RWPE1 (cell line): ENCODE measurements at places on chromosomes 3 and 15.

DNA sequence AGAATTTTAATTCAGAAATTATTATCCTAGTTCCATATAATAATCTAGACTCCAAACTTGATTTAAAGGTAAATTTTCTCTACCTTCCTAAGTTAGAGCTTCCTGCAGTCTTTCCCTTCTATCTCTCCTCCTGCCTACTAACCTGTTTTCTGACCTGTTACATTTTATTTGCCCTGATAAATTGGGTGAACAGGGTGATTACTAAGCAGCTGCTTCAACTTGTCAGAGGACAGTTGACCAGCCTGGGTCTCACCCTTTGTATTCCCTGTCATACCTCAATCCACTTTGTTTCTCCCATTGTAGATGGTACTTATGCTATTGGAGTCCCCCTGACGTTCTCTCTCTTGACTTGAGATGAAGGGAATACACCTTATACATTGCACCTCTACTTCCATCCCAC, 28.4 kb upstream of the MYRIP start:
- no peak for DNase-seq

GRCh38 chr15:46413799-46414198, 779.0 kb downstream of the SQOR start:
- no peak for DNase-seq

GRCh38 chr3:153171918-153172317, 9.9 kb downstream of the RAP2B start:
- no peak for DNase-seq

GRCh38 chr3:179473565-179473964, 22.3 kb upstream of the GNB4 start:
- no peak for DNase-seq

GRCh38 chr15:23564821-23565394, 566 bp upstream of the MKRN3 start:
- no peak for DNase-seq

DNA sequence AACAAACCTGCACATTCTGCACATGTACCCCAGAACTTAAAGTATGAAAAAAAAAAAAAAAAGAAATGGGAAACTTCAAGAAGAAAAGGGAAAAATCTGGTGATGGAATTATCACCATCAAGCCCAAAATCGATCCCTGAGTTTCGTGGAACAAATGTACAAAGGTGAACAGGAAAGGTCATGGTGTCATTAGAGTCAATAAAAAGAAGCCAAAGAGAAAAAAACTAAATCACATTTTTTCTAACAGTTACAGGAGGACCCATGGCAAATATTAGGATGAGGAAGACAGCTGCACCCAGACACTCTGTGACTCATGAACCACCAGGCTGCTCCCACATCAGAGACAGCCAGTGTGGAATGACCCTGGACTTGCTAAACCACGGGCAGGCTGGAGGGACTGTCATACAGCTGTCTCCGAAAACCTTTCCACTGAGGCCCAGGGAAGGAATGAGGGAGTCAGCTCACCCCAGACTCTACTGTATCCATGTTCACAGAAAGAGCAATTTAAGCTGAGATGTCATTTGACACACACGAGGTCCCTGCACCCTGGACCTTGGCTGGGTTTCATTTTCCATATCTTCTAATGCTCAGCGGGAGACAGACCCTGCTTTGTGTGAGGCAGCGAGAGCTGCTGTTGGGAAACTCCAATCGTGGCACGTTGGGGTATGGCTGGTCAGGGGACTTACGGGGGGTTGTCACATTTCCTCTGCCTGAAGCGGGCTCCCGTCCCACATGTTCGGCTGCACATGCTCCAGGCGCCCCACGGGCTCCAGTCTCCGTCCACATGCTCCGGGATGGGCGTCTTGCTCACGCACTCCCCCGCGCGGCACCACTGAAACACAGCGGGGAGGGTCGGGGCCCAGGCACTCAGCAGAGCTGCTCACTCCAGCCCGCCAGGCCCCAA, 210.2 kb downstream of the ADAMTS17 start:
- DNase-seq: no peak

- DNase-seq: no peak
These were observed 81.5 kb upstream of the PRICKLE2 start for GRCh38 chr3:64306745-64307144.

GRCh38 chr3:33915796-33916546, 117.5 kb downstream of the PDCD6IP start:
- peak; percentile 13 for DNase-seq

GRCh38 chr3:100150473-100150872, 36.2 kb upstream of the FILIP1L start:
- DNase-seq: no peak

DNA sequence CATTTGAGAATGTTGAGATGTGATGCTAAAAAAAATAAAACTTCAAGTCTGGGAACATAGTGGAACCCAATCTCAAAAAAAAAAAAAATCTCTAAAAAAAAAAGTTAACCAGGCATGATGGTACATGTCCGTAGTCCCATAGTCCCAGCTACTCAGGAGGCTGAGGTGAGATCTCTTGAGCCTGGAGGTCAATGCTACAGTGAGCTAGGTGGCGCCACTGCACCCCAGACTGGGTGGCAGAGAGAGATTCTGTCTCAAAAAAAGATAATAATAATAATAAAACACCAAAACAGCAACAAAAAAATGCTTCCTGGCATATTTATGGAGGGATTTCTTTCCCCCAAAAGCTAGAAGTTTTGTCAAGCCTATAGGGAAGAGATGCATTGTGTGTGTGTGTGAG, 361.6 kb downstream of the ROBO1 start:
- no peak for DNase-seq

DNA sequence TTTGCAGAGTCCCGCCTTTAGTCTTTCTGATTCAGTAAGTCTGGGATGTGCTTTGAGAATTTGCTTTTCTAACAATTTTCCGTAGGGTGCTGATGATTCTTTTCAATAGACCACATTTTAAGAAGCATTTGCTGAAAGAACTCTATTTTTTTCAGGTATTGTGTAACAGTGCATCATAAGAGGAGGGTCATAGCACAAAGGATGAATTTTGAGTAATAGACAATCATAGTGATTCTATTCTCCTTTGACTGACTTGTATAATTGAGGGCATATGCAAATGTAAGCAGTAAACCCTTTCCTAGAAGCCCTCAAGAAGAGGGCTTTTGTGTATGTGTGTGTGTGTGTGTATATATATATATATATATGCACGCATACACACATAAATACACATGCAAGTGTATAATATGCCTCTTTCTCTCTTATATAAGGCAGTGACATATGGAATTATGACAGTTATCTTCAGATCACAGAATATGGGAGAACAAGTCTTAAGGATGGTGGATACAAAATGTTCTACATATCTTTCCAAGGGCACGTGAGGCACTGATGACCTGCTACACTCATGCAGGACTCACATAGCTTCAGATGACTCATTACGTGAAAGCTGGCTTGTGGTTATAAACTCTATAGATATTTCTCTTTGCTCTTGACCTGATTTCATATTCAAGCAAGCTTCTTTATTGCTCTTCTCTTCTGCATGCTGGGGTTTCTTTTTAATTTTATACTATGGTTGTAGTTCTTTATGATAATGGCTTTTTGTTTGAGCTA, 6.5 kb upstream of the PLSCR1 start:
- peak; percentile 79 for DNase-seq

DNA sequence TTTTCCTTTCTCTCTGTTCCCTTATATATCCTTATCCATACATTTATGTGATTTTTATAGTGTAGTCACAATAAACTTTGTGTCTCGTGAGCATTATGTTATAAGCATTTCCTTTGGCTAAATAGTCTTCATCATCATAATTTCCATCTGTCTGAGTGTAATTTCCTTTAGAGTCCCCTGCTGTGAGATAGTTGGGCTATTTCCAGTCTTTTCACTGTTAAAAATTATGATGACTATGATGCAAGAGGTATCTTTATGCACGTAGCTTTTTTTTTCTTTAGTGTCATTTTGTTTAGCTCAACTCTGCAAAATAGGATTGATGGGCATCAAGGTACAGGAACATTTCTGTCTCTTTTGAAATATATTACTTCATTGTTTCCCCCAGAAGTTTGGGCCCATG, 26.9 kb upstream of the CA12 start:
- DNase-seq: no peak

- DNase-seq: peak; percentile 2
These were observed 64.2 kb downstream of the TBC1D5 start for GRCh38 chr3:17678116-17678741.

GRCh38 chr3:145015253-145015652, 1043.6 kb downstream of the DIPK2A start:
- peak; percentile 1 for DNase-seq
